ENCODE measurements at places on chromosomes 2 and 18.
A peak's percentile ranks its signal among the peaks of the same experiment; 100 is the strongest.

DNA sequence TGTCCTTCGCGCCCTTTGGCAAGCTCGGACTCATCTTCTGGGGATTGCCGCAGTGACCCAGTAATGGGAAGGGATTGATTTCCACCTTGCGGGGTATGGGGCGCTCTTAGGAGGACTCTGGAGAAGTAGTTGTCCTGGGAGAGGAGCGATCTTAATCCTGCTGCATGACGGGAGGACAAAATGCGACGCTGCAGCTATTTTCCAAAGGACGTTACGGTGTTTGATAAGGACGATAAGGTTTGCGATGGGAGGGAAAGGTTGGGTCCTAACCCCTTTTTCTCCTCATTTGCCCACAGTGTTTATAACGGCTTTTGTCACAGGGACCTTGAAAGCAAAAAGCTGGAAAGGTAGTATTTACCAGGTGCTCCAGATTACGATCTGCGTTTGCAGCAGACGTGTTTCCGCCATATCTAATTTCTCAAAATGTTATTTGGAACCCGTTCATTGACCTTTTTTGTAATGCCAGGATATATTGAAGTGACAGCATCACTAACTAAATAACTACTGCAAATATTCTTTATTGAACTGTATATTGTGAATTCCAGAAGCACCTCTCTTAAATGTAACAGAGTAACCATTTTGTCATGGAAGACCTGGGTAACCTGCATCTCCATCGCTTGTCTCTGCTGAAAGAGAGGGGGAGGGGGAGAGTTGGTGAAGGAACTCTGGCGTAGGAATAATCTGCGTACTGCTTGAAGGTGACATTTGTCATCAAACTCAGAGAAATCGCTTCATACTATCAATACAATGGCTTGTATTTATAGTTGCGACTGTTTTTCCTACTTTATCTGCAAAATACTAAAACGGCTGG is 590 bp downstream of the MDH1 start:
- no peaks in the 10 kb centered on the region for H3K27me3 ChIP-seq
- no peaks in the 10 kb centered on the region for H3K36me3 ChIP-seq
- no peak for DNase-seq
- H3K4me1 ChIP-seq, result peaks cover 2% of the 10 kb centered on the region
- peak overlapping the region; percentile 77 for H3K4me3 ChIP-seq

GRCh38 chr18:47987388-47987699 is 56.9 kb upstream of the SMAD2 start:
- DNase-seq, result no peak
- peaks cover 4% of the 10 kb centered on the region for H3K27me3 ChIP-seq
- no peak overlapping the region for H3K4me3 ChIP-seq
- no peaks in the 10 kb centered on the region for H3K36me3 ChIP-seq
- no peak overlapping the region for H3K27ac ChIP-seq

DNA sequence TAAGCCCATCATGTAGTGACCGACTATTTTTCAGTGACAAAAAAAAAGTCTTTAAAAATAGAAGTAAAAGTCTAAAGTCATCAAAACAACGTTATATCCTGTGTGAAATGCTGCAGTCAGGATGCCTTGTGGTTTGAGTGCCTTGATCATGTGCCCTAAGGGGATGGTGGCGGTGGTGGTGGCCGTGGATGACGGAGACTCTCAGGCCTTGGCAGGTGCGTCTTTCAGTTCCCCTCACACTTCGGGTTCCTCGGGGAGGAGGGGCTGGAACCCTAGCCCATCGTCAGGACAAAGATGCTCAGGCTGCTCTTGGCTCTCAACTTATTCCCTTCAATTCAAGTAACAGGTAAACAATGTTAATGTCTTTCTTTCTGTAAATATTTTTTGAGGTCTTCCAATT is at the start of gene CD28:
CD28 (plus strand) TSS at position 237 of the 400 bp plus-strand sequence; CDS start at position 295, 58 bp downstream.
- H3K27me3 ChIP-seq, result peaks cover 1% of the 10 kb centered on the region
- H3K4me1 ChIP-seq, result no peaks in the 10 kb centered on the region
- H3K27ac ChIP-seq, result no peak within 1 kb of the TSS

GRCh38 chr18:26803643-26804042 is 61.9 kb downstream of the AQP4 start:
- H3K4me3 ChIP-seq, result no peak overlapping the region
- no peak overlapping the region for H3K27ac ChIP-seq
- H3K36me3 ChIP-seq, result no peaks in the 10 kb centered on the region

- no peaks in the 10 kb centered on the region for H3K27me3 ChIP-seq
- H3K4me3 ChIP-seq, result no peak overlapping the region
- no peak overlapping the region for H3K27ac ChIP-seq
- no peaks in the 10 kb centered on the region for H3K36me3 ChIP-seq
- H3K4me1 ChIP-seq, result peaks cover 5% of the 10 kb centered on the region
Measured at GRCh38 chr2:189341077-189341476, 100.2 kb upstream of the WDR75 start.
